Kidney (tissue), 22 donors: ENCODE measurements at places on chromosomes 5 and 9. TPM values are rescaled to one million over a fixed set of nuclear protein-coding genes. Genes with fewer than 3 reads are reported as not detected.

Gene FAM169A
- total RNA-seq, result 8.6 TPM

Gene SPAAR
- 5.3 TPM for total RNA-seq

Gene HCN1
- total RNA-seq, result not detected

Gene GPR150
- 0.16 TPM for total RNA-seq

Gene TAF11L10
- total RNA-seq, result not detected

Gene WNK2
- total RNA-seq, result 4.8 TPM

Gene SPINK1
- 2.2 TPM for total RNA-seq

Gene AGGF1
- total RNA-seq, result 23.0 TPM

Gene SLC36A3
- total RNA-seq, result not detected

Gene IFNA14
- total RNA-seq, result not detected

Gene AFAP1L1
- total RNA-seq, result 14.8 TPM

Gene RORB
- 0.41 TPM for total RNA-seq

DNA sequence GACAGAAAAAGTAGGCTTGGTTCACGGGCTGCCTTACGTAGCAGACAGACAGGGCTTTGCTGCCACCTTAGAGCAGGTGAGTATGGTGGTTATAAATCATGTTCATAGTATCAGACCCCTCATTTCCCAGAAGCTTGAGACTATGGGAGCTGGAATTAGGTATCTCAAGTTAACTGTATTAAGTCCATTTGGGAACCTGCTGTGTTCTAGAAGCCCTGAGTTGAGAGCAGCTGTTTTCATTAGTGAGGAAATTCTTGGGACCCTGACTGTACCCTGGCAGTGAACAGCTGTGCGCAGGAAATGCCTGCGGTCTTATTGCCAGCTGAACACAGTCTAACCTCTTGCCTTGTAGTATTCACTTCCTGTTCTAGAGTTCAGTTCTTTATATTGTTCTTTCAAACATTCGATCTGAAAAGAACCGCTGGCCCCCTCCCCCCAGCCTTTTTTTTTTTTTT is 29.8 kb downstream of the UGCG start:
- DNase-seq, result no peak
- H3K36me3 ChIP-seq, result peaks cover 5% of the 10 kb centered on the region
- H3K27me3 ChIP-seq, result no peaks in the 10 kb centered on the region
- no peak overlapping the region for H3K4me3 ChIP-seq
- H3K27ac ChIP-seq, result no peak overlapping the region

DNA sequence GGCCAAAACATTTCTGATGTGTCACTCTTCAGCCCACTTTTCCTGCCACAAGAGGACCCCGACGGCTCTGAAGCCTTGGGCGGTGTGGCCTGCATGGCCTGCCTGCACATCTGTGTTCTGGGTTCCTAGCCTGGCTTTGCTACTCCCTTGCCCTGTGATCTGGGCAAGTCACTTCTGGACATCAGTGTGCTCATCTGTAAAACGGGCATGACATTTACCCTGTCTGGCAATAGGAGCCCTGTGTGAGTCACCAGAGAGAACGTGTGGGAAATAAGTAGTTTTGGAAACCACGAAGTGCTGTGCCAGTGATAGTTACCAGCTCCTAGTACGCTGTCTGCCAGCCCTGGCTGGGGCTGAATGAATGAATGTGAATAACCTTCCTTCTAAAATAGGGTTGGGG is 90.8 kb downstream of the MACROH2A1 start:
- no peaks in the 10 kb centered on the region for H3K36me3 ChIP-seq
- no peaks in the 10 kb centered on the region for H3K27me3 ChIP-seq
- no peak for DNase-seq
- no peak overlapping the region for H3K27ac ChIP-seq
- no peaks in the 10 kb centered on the region for H3K4me1 ChIP-seq

GRCh38 chr9:96015876-96016686 is 140.6 kb downstream of the ERCC6L2 start:
- no peak overlapping the region for H3K27ac ChIP-seq
- no peaks in the 10 kb centered on the region for H3K4me1 ChIP-seq
- no peak overlapping the region for H3K4me3 ChIP-seq
- no peaks in the 10 kb centered on the region for H3K27me3 ChIP-seq
- H3K36me3 ChIP-seq, result peaks cover 17% of the 10 kb centered on the region

DNA sequence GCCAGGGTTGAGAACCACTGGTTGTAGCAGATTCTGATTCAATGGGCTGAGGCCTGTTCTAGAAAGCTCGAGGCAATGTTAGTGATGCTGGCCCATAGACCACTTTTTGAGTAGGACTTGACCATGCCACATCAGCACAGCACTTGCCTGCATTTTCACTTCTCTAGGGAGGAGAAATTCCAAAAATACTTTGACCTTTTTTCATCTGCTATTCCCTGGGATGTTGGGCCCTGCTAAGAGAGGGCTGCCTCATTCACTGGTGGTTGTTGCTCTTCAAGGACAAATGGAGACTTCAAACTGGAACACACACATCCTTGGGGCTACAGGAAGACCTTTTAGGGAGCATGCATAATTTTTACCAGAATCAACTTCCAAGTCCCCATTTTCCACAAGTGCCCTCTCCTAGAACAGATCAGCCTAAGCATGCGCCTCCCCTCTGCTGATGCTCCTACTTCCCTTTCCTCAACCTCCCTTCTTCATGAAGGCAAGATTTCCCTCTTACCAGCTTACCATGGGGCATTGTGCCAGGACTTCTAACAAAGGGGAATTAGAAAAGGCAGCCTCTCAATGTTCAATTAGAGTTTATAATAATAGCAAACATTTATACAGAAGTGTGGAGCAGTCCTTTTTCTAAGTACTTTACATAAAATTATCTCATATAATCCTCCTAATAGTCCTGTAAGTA is 12.7 kb upstream of the TGFBI start:
- no peaks in the 10 kb centered on the region for H3K27me3 ChIP-seq
- peaks cover 5% of the 10 kb centered on the region for H3K4me1 ChIP-seq
- no peak overlapping the region for H3K27ac ChIP-seq
- no peaks in the 10 kb centered on the region for H3K36me3 ChIP-seq
- DNase-seq, result no peak
- H3K4me3 ChIP-seq, result no peak overlapping the region

- H3K36me3 ChIP-seq, result peaks cover 4% of the 10 kb centered on the region
- H3K27me3 ChIP-seq, result no peaks in the 10 kb centered on the region
- no peaks in the 10 kb centered on the region for H3K4me1 ChIP-seq
- no peak overlapping the region for H3K27ac ChIP-seq
These were observed 35.6 kb downstream of the TPPP start for GRCh38 chr5:657570-657969.

DNA sequence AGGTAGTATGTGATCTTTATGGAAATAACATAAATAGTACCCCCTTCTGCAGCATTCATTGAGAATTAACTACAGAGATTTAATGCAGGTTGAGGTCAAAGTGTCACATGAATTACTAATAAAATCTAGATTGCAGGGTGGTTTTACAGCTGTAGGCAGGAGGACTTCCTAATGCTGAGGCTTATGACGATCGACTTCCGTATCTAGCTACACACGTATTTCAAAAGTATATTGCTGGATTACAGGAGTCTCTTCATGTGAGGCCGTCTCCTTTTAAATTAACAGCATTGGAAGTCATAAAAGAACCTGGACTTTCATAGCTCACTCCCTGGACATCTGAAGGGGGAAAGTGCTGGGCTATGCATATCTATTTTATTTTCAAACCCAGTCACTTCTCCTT is 180.9 kb downstream of the OSTF1 start:
- H3K27ac ChIP-seq, result no peak overlapping the region
- H3K4me3 ChIP-seq, result no peak overlapping the region
- no peaks in the 10 kb centered on the region for H3K4me1 ChIP-seq
- DNase-seq, result no peak
- no peaks in the 10 kb centered on the region for H3K36me3 ChIP-seq
- H3K27me3 ChIP-seq, result no peaks in the 10 kb centered on the region

- H3K4me3 ChIP-seq, result peak overlapping the region; percentile 4
- no peaks in the 10 kb centered on the region for H3K36me3 ChIP-seq
These were observed 2.1 kb downstream of the CCNO start for GRCh38 chr5:55231029-55231918.

DNA sequence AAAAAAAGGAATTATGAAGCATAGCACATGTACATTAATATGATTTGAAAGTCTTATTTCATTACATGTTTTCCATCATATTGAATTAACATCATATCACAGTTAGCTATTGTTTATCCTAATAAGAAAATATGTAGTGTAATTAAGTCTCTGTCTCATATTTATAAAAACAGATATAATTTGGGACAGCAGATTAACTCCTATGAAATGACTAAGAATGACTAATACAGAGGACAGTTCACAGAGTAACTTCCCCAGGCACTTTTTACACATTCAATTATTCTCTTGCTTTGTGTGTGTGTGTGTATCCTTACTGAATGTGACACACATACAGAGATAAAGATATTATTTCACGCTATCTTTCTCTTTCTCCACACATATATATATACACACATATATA is 2400.9 kb upstream of the C9orf72 start:
- no peak overlapping the region for H3K27ac ChIP-seq
- no peaks in the 10 kb centered on the region for H3K36me3 ChIP-seq
- no peaks in the 10 kb centered on the region for H3K27me3 ChIP-seq
- H3K4me1 ChIP-seq, result no peaks in the 10 kb centered on the region
- H3K4me3 ChIP-seq, result no peak overlapping the region

- no peaks in the 10 kb centered on the region for H3K4me1 ChIP-seq
- H3K4me3 ChIP-seq, result no peak overlapping the region
- no peak overlapping the region for H3K27ac ChIP-seq
- no peaks in the 10 kb centered on the region for H3K27me3 ChIP-seq
These were observed 191.2 kb downstream of the TRPM6 start for GRCh38 chr9:74696520-74696919.

DNA sequence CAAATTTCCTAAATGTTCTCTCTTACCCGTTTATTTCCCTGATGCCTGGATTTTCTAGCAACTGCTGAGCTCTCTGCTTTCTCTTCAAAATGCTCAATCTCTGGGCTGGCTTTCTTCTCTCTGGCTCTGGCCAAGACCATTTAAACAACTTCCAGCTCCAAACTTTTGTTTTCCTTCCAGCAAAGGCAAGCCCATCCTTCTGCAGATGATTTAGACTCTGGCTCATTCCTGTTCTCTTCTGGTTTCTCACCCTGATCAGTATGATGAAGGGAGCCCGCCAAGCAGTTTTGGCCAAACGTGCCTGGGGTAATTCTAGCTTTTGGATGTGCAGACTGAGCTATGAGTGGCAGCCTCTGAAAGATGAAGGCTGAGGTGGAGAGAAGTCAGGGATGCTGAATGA is 78.1 kb downstream of the HSPA4 start:
- no peaks in the 10 kb centered on the region for H3K4me1 ChIP-seq
- H3K36me3 ChIP-seq, result no peaks in the 10 kb centered on the region
- no peak overlapping the region for H3K4me3 ChIP-seq
- H3K27ac ChIP-seq, result no peak overlapping the region
- no peak for DNase-seq
- no peaks in the 10 kb centered on the region for H3K27me3 ChIP-seq

DNA sequence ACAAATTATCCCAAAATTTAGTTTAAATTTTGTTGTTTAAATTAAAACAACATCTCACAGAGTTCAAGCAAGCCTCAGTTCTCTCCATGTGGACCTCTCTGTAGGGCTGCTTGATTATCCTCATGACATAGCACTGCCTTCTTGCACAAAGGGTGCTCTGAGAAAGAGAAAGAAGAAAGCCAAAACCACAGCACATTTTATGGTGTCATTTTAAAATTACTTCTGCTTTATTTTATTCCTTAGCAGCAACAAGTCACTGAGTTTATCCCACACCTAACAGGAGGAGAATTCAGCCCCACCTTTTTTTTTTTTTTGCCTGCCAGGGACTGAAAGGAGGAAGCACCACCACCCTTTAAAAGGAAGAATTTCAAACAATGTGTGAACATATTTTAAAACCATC is 12.8 kb upstream of the KCNV2 start:
- H3K27me3 ChIP-seq, result no peaks in the 10 kb centered on the region
- H3K4me1 ChIP-seq, result no peaks in the 10 kb centered on the region
- DNase-seq, result no peak
- no peaks in the 10 kb centered on the region for H3K36me3 ChIP-seq

DNA sequence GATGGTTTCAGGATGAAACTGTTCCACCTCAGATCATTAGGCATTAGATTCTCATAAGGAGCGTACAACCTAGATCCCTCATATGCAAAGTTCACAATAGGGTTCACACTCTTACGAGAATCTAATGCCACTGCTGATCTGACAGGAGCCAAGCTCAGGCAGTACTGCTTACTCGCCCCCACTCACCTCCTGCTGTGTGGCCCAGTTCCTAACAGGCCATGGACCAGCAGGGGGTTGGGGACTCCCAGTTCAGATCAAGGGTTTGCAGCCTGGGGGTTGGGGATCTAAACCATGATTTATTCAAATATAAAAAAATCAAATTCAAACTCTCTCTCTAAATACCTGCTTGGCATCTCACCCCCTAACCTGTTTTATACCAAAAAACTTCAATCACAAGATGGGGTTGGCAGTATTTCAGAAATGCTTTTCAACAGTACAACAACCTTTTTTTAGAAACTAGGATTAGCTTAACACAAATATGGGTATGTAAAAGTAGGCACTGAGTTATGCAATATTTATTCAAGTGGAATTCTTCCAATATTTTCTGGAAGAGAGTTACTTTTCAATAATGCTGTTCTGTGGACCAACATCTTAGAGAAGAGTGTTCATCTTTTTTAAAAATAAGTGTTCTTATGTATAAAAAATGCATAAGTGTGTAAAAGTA is 30.1 kb upstream of the SLC12A2 start:
- no peak overlapping the region for H3K4me3 ChIP-seq
- H3K4me1 ChIP-seq, result no peaks in the 10 kb centered on the region
- no peak overlapping the region for H3K27ac ChIP-seq
- H3K27me3 ChIP-seq, result no peaks in the 10 kb centered on the region

DNA sequence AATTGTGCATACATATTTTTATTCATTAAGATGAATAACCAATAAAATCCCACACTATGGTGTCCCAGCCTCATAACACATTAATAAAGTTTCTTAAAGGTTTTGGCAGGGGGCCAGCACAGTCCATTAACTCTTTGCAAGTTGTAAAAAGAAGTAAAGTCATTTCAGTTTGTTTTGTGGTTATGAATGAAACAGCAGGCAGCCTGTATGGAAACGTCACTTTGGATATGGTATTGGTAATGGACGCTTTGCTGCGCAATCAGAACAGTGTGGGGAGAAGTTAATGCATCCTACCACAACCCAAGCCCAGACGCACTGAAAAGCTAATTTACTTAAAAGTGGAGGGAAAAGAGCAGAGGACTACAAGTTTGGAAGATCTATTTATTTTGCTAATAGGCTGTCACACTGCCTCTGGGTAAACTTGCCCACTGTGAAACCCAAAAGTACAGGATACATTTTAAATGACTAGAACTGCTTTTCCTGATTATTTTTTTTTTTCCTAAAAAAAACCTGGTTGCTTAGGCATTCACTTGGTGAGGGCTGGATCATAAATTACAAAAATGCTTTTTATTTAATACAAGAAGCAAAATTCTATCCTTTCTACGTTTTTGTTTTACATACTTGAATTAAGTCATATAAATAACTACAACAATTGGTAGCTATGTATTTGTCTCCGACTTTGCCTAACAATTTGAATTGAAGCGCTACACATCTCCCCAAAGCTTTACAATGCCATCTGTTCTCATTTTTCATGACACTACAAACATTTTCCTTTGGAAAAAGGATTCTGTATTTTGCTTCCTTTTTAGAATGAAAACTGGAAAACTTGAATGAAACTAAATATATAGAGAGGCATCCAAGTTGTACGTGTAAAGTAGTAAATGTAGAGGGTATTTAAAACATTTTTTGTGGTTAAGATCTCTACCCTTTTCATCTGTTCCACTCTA is 104.3 kb downstream of the NFIB start:
- H3K4me1 ChIP-seq, result peaks cover 13% of the 10 kb centered on the region
- no peak overlapping the region for H3K27ac ChIP-seq
- no peaks in the 10 kb centered on the region for H3K36me3 ChIP-seq
- H3K4me3 ChIP-seq, result no peak overlapping the region
